ENCODE measurements at places on chromosomes 5 and 9. TPM values are rescaled to one million over a fixed set of nuclear protein-coding genes. Genes with fewer than 3 reads are reported as not detected.

APBB3 gene
- 5.5 TPM for total RNA-seq

HEMGN gene
- not detected for total RNA-seq

ZNF879 gene
- 0.65 TPM for total RNA-seq

WHRN gene
- 4.4 TPM for total RNA-seq

MARVELD2 gene
- total RNA-seq = 3.2 TPM

TRIM36 gene
- 2.3 TPM for total RNA-seq

TIMD4 gene
- total RNA-seq = 0.98 TPM

TRAF1 gene
- total RNA-seq = 3.1 TPM

IFNA16 gene
- not detected for total RNA-seq

TTC39B gene
- total RNA-seq = 1.00 TPM

SLC6A18 gene
- not detected for total RNA-seq

CDH9 gene
- total RNA-seq = not detected

FGD3 gene
- 0.14 TPM for total RNA-seq

PIP5KL1 gene
- 1.3 TPM for total RNA-seq

FBN2 gene
- total RNA-seq = 12.1 TPM

TXNDC8 gene
- not detected for total RNA-seq

CFAP157 gene
- not detected for total RNA-seq

GABRA1 gene
- not detected for total RNA-seq

ARID3C gene
- total RNA-seq = not detected

CARD6 gene
- total RNA-seq = 3.2 TPM

PCDHGC5 gene
- total RNA-seq = 0.06 TPM

KCNN2 gene
- 0.17 TPM for total RNA-seq

MAP1B gene
- 28.3 TPM for total RNA-seq

ARHGEF28 gene
- 12.2 TPM for total RNA-seq

GPR151 gene
- not detected for total RNA-seq

SPATA31D4 gene
- not detected for total RNA-seq

OLFML2A gene
- total RNA-seq = 22.6 TPM

IFNB1 gene
- not detected for total RNA-seq

OR2V1 gene
- not detected for total RNA-seq

FBP2 gene
- total RNA-seq = not detected

S100Z gene
- not detected for total RNA-seq

SLIT3 gene
- 18.1 TPM for total RNA-seq

KIAA0825 gene
- total RNA-seq = 0.50 TPM

GRIN1 gene
- total RNA-seq = 0.35 TPM

All from A549 treated with GW870086 at 1 μM for 4 hours (cell line).